ENCODE measurements at places on chromosomes 11 and 22.

DNA sequence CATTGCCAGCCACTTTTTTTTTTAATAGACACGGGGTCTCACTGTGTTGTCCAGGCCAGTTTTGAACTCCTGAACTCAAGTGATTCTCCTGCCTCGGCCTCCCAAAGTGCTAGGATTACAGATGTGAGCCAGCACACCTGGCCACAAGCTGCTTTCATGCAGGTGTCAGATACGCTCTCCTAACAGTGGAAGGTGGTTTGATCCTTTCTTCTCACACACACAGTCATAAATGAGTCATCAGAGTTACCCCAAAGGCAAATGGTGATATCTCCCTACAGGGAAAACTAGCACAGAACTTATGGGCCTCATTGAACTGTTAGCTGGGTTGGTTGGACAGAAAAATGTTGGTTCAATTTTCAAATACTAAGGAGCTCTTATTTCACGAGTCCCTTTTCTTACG, 38.2 kb upstream of the UBASH3B start:
- no peak for DNase-seq

DNA sequence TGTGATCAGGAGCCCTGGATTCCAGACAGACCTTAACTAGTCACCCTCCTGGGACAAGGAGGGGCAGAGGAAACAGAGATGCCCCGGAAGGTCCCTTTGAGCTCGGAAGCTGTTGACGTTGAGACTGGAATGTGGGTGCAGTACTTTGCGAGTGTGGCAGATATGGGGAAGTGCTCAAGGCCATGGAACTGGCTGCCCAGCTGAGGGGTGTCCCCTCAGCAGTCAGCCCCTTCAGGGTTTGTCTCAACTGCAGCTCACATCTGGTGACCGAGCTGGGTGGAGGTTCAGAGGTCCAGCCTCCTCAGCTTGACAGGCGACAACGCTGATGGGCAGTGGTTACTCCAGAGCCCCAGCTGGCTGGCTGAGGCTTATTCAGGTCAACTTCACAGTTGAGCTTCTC, 150.3 kb upstream of the SNX19 start:
- DNase-seq, result no peak

DNA sequence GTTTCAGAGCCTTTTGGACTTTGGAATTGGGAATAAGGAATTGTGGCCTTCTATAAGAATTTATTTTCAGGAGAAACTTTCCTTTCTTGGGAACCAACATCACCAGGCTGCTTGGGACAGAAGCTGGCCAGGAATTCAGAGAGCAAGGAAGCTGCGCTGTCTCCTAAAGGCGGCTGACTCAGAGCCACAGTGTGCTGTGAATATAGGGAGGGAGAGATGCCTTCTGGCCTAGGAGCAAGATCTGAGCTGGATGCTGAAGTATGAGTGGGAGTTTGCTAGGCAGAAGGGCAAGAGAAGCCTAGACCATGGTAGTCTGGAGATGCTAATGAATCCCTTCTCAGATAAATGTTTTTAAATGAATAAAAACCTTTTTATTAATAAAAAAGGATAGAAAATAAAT, 213.7 kb upstream of the TBCEL start:
- no peak for DNase-seq

DNA sequence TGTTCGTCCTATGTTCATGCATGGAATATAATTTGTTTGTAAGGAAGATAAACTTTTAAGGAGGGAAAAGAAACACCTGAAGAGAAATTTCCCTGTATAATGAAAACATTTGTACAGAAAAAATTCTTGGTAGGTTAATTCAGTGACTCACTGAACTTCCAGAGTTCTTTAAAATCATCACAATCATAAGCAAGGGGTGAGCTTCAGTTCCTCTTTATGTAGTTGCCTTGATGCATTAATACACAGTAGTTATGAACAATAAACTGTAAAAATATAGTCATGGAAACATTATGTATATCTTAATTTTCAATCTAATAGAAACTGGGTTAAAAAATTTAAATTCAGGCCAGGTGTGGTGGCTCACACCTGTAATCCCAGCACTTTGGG, 1.1 kb upstream of the C11orf65 start:
- no peak for DNase-seq

DNA sequence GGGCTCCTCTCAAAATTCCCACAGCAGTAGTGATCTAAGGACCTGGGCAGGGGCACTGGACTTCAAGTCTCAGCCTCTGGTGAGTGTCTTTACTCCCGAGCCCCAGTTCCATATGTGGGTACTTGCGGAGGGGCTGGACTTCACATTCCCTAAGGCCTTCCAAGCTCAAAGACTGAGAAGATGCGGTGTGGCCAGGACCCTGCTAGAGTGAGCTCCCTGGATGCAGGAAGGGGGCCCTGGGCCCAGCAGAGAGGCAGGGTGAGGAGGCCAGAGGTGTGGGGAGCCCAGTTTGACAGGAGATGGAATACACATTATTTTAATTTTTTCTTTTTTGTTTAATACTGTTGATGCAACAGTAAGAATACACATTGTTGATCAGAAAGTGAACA, 83.7 kb downstream of the IGLL1 start:
- DNase-seq, result no peak

DNA sequence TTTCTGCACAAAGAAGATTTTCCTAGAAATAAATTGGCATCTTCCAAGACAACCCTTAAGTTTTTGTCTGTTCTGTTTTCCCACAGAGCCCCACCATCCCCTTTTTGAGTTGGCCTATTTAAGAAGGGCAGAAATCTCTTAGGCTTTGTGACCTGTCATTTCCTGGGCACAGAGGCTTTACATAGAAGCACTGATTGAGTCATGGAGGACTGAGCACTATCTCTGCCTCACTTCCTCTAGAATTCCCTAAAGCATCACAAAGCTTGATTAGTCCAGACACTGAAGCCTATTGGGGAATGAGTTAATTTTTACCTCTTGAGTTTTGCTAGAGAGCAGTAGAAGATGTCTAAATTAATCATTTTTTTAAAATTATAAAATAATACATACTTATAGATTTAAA, 25.4 kb downstream of the TRIM44 start:
- DNase-seq, result peak; percentile 15

- DNase-seq, result peak; percentile 96
These were observed at the start of gene FAM168A for GRCh38 chr11:73597956-73598718. Gene FAM168A (minus strand): TSS chr11:73598112. CDS start chr11:73468474, 129,638 bp downstream.

DNA sequence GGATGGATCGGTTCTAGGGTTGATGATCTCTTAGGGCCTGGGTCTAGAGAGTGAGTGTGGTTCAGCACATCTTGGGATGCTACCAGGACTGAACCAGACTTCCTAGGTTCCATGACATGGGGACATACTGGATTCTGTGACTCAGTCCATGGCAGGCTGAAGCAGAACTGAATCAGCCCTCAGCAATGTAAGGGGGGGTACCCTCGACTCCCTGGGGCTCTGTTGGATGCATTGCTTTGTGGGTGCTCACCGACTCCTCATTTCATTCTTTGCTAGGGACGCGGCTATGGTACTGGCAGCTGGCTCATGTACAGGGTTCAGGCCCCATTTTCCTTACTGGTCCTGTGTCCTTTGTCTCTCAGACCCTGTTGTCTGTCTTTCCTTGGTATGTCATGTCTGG, 733 bp upstream of the GRAMD1B start:
- no peak for DNase-seq

DNA sequence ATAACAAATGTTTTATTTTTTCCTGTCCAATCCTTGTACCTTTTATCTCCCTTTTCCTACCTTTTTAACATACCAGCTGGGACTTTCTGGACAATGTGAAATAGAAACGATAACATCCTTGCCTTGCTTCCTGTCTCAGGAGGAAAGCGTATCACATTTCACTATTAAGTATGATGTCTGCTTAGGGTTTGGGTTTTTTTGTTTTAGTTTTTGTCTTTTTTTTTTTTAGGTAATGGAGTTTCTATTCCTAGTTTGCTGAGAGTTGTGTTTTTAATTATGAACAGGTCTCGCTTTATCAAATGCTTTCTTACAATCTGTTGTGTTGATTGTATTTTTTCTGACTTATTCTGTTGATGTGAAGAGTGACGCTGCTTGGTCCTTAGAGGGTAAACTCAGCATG, 64.2 kb upstream of the KCNQ1OT1 start:
- no peak for DNase-seq
